ENCODE measurements at places on chromosomes 3 and 15.

DNA sequence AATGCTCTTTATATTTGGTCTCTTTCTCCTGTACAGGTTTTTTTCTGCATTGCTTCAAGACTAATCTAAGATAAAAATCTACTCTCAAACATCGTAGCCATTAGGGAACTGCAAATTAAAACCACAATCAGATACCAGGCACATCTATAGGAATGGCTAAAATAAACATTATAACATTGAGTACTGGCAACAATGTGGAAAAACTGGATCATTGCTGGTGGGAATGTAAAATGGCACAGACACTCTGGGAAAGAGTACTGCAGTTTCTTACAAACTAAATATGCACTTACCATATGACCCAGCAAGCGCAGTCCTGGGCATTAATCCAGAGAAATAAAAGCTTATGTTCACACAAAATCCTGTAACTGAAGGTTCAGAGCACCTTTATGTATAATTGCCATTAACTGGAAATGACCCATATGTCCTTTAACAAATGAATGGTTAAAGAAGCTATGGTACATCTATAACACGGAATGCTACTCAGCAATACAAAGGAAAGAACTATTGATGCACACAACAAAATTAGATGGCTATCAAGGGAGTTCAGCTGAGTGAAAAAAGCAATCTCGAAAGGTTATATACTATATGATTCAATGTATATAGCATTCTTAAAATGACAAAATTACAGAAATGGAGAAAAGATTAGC, 6.3 kb downstream of the ABCC5 start:
- DNase-seq = no peak

DNA sequence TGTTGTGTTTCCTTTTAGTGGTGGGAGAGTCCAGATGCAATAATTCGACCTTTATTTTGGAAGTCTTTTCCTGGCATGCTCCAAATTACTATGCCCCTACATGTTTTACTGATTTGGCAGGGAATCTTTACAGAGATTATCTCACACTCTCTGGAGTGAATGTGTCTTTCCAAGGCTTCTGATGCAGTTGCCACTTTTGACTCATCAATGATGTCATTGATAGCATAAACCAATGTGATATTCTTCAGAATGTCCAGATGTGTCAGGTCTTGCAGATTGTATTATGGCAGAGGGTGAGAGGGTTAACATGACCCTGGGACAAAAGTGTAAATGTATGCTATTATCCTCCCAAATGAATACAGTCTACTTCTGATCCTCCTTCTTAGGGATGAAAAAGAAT, 9.7 kb downstream of the RTP4 start:
- DNase-seq = no peak

DNA sequence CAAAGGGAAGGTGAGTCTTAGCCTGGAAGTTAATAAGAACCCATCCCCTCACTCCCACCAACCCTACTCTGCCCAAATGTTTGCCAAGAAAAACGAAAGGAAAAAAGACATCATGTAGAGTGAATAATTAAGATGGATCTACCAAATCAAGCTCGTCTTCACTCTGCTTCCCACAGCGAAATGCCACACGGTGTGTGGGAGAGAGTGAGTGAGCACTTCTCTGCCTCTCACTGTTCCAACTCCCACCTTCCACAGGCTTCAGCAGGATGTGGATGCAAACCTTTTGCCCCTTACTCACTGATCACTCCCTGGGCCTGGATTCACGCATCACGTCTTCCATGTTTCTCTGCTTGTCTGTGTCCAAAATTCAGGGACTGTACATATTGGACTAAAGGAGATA, 85.4 kb downstream of the WDR76 start:
- no peak for DNase-seq

DNA sequence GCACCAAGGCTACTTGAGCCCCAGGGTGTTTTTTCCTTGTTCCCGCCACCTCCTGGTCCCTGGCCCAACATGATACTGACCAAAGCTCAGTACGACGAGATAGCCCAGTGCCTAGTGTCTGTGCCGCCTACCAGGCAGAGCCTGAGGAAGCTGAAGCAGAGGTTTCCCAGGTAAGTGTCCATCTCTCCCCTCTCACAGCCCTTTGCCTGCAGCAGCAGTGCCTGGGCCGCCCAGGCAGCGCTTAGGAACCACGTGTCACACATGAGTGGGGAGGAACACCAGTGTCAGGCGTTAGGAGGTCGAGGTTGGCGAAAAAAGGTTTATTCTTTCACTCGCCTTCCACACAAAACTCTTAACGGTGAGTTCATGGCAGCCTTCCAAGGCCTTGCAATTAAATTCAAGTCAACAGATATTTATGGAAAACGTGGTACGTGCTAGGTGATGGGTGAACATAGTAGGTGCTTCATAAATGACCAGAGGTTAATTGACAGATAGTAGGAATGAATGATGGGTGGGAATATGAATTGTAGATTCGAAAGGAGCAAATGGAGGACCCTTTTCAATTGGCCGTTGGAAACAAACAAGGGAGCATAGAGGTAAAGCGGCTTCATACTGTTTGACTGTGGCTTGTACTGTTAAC, 486 bp downstream of the CDIN1 start:
- DNase-seq = peak; percentile 14

GRCh38 chr3:13265016-13265415, 155.1 kb downstream of the NUP210 start:
- DNase-seq = no peak

GRCh38 chr15:89096664-89097063, 8.4 kb downstream of the ABHD2 start:
- DNase-seq = no peak

DNA sequence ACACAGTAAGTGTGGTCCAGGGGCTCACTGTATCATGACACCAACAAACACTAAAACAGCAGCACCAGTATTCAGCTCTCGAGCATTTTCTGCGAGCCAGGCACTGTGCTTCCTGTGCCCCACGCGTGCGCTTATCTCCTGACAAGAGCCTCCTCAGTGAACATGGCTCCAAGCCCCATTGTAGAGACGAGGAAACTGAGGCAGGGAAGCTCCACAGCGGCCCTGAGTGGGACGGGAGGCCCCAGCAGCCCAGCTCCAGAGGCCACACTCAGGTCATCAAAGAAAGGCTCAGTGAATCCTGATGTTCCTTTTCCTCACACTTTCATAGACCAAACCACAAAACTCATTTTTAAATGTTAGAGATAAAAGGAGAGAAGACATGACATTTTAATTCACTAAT, 113.1 kb downstream of the TPRA1 start:
- no peak for DNase-seq

DNA sequence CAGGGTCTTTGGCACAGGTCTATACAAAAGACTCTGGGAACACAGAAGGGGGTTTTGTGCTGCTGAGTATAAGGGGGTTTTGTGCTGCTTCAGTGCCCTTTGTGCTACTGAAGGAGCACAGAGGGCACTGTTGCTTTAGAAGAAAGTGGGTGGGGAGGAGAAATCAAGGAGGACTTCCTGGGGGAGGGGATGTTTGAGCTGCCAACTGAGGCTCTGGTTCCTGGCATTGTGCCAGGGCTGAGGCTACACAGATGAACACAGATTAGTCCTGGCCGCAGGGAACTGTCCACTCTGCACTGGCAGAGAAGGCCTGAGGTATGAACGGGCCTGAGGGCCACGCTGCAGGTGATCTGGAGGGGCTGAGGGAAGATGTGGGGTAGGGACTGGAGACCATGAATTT, 32.2 kb upstream of the SEC13 start:
- DNase-seq = no peak
